Myometrial cell (primary cell): ENCODE measurements at places on chromosomes 4 and X. TPM values are rescaled to one million over a fixed set of nuclear protein-coding genes. Genes with fewer than 3 reads are reported as not detected.

The GLUD2 gene
- total RNA-seq, result 0.29 and 0.53 TPM in 2 replicates

The BMX gene
- total RNA-seq, result not detected in 2 replicates

The FAM120C gene
- 4.6 and 10.1 TPM in 2 replicates for total RNA-seq

The HTN1 gene
- not detected in 2 replicates for total RNA-seq

The TEC gene
- 0.35 and 1.4 TPM in 2 replicates for total RNA-seq

The BST1 gene
- total RNA-seq, result 4.9 and 8.9 TPM in 2 replicates

The GPR34 gene
- total RNA-seq, result not detected in 2 replicates

The FAM241A gene
- 2.6 and 3.2 TPM in 2 replicates for total RNA-seq

The PHKA1 gene
- total RNA-seq, result 6.1 and 7.6 TPM in 2 replicates

The ZNF630 gene
- 1.4 and 4.8 TPM in 2 replicates for total RNA-seq

The FGA gene
- total RNA-seq, result not detected in 2 replicates

The ASMT gene
- total RNA-seq, result not detected in 2 replicates

The SOD3 gene
- 1.4 and 5.3 TPM in 2 replicates for total RNA-seq

The CYBB gene
- total RNA-seq, result not detected in 2 replicates

The ADH5 gene
- 168 and 174 TPM in 2 replicates for total RNA-seq
